T-helper 17 cell (primary cell): ENCODE measurements at places on chromosomes 1 and 21. TPM values are rescaled to one million over a fixed set of nuclear protein-coding genes. Genes with fewer than 3 reads are reported as not detected.

DNA sequence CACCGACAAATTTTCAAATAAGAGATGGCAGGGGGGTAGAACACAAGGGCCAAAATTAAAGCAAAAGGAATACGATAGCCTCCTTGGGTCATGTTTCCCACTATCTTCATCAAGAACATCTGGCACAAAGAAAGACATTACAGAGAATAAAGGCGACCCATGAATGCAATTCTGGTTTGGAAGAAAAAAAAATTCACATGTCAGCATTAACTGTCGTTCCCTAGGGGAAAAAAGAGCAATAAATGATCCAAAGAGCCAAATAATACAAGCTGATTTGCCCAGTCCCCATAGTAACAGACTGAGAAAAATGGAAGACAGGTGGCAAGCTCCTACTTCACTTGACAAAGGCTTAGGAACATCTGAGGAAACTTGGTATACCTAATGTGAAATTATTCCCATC lies 4.5 kb downstream of the STIL start:
- peaks cover 13% of the 10 kb centered on the region for H3K4me1 ChIP-seq
- H3K27ac ChIP-seq, result no peak overlapping the region
- H3K4me3 ChIP-seq, result no peak overlapping the region
- no peaks in the 10 kb centered on the region for H3K27me3 ChIP-seq

- no peak for DNase-seq
- peaks cover 54% of the 10 kb centered on the region for H3K27me3 ChIP-seq
- H3K4me1 ChIP-seq, result peaks cover 3% of the 10 kb centered on the region
These were observed 398.9 kb downstream of the MATN1 start for GRCh38 chr1:30324251-30325084.

- H3K27ac ChIP-seq, result no peak overlapping the region
- peaks cover 6% of the 10 kb centered on the region for H3K4me1 ChIP-seq
- no peak for DNase-seq
- H3K36me3 ChIP-seq, result peaks cover 3% of the 10 kb centered on the region
These were observed 36.7 kb upstream of the GOLT1A start for GRCh38 chr1:204250428-204251030.

Gene ANP32E
- 50.2 TPM for total RNA-seq

Gene SPRR2G
- not detected for total RNA-seq

- H3K4me3 ChIP-seq, result no peak overlapping the region
- H3K4me1 ChIP-seq, result peaks cover 2% of the 10 kb centered on the region
- no peak for DNase-seq
- H3K27ac ChIP-seq, result no peak overlapping the region
- peaks cover 4% of the 10 kb centered on the region for H3K36me3 ChIP-seq
These were observed 141.0 kb downstream of the SDCCAG8 start for GRCh38 chr1:243396876-243397275.

DNA sequence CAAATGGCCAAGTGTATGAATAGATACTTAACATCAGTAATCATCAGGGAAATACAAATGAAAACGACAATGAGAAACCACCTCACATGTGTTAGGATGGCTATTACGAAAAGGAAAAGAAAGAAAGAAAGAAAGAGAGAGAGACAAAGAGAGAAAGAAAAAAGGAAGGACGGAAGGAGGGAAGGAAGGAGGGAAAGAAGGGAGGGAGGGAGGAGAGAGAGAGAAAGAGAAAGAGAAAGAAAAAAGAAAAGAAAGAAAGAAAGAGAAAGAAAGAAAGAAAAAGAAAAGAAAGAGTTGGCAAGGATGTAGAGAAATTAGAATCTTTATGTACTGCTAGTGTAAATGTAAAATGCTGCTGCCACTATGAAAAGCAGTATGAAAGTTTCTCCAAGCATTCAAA lies 90.7 kb upstream of the DPT start:
- no peaks in the 10 kb centered on the region for H3K27me3 ChIP-seq
- peaks cover 4% of the 10 kb centered on the region for H3K4me1 ChIP-seq
- H3K4me3 ChIP-seq, result no peak overlapping the region
- H3K27ac ChIP-seq, result no peak overlapping the region
- H3K36me3 ChIP-seq, result no peaks in the 10 kb centered on the region

Gene S100A12
- total RNA-seq, result 2.0 TPM

DNA sequence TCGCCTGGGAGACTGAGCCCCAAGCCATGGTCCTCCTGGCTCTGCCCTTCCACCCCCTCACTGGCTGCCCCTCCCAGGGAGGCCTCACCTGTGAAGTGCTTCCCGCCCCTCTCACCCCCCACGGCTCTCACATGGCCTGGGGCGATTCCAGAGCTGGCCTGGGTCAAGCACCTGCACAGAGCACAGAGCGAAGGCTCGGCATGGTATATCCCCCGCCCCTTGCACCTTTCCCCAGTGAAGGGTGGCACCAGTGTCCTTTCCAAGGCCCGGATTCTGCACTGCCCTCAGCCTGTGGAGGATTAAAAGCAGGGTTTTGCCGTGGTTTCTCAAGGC lies 1.1 kb upstream of the AJAP1 start:
- peak overlapping the region; percentile 55 for H3K4me3 ChIP-seq
- no peaks in the 10 kb centered on the region for H3K4me1 ChIP-seq
- no peak for DNase-seq
- H3K36me3 ChIP-seq, result no peaks in the 10 kb centered on the region
- peaks cover 24% of the 10 kb centered on the region for H3K27me3 ChIP-seq

GRCh38 chr1:61132645-61133334 lies 50.4 kb downstream of the NFIA start:
- no peak overlapping the region for H3K27ac ChIP-seq
- H3K36me3 ChIP-seq, result no peaks in the 10 kb centered on the region
- H3K4me1 ChIP-seq, result peaks cover 5% of the 10 kb centered on the region
- H3K27me3 ChIP-seq, result peaks cover 5% of the 10 kb centered on the region

- H3K4me1 ChIP-seq, result peaks cover 58% of the 10 kb centered on the region
- no peaks in the 10 kb centered on the region for H3K27me3 ChIP-seq
- DNase-seq, result peak; percentile 48
- H3K36me3 ChIP-seq, result no peaks in the 10 kb centered on the region
These were observed 30.8 kb upstream of the ABCG1 start for GRCh38 chr21:42187976-42188653.
